Stimulated activated naive CD4-positive, alpha-beta T cell (primary cell): ENCODE measurements at places on chromosomes 6 and 20.

DNA sequence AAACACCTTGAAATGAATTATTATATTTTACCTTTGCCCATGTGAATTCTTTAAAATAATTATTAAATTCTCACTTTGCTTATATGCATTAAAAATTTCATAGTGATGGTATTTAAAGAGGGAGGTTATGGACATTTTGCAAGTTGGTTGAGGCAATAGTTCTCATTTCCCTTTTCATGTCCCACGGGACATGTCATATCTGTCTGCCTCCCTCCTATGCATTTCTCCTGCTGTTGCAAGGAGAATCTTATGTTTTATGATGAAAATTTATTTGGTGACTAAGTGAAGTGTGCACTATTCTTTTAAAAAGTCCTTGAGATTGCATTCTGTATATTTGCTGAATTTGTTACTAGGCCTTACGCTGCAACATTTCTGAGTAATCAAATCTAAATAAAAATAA lies 67.2 kb downstream of the UTRN start:
- no peak for DNase-seq

DNA sequence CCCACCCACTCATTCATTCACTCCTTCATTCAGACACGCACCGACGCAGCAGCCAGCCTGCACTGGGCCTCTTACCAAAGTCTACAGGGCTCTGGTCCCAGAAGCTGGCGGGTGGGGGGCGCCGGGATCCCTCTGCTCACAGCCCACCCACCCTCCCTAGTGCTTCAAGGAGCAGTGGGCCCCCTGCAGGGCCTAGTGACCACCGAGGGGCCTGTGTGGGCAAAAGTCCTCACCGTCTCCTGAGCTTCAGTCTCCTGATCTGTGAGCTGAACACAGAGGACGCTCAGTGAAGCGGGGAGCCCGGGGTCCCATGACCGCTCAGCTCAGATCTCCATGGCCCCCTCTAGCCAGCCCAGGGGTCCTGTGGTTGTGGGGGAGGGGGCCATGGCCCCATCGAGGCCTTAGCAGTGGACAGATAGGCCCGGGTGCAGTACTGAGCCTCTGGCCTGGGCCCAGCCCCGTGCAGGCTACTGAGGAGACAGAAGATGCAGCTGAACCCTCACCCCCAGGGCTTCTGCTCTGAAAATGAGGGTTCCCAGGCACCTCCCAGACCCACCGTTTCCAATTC lies 33.4 kb upstream of the MRGBP start:
- DNase-seq = no peak

DNA sequence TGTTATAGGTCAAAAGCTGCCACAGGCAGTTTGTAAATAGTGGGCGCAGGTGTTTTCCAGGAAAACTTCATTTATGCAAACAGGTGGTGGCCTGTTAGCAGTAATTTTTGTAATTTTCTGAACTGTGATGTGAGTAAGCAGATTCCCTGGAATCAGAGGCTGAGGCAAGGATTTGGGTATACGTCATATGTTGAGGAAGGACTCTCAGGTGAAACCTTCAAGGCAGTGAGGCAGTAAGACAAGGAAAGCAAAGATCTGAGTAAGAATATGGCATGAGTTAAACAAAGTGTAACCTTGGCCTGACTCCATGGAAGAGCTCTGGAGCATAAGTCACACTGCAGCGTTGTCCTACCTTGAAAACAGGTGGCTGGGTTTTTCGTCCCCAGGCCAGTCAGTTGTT lies 291.1 kb upstream of the BTBD3 start:
- DNase-seq = no peak

GRCh38 chr20:50628332-50628731 lies 63.0 kb downstream of the RIPOR3 start:
- no peak for DNase-seq

GRCh38 chr20:1313236-1313964 lies 15.5 kb downstream of the SDCBP2 start:
- DNase-seq = peak; percentile 51

DNA sequence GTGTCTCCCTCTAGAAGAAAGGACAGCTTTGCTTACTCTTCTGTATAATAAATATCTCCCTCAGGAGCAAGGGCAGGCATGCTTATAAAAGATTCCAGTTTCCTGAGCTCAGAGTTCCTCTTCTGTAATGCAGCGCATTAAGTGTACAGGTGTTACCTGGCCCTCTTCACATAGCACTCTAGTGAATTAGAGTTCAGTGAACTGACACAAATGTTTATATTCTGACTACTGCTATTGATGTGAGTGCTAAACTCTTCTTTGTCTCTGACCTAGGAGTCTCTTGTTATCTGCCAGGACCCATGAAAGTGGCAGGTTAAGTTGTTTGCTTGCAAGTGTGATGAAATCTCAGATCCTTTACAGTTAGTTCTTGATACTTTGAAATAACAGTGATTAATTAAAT lies 33.5 kb downstream of the CYB5R4 start:
- DNase-seq = no peak
